ENCODE measurements at places on chromosomes 7 and 10.

DNA sequence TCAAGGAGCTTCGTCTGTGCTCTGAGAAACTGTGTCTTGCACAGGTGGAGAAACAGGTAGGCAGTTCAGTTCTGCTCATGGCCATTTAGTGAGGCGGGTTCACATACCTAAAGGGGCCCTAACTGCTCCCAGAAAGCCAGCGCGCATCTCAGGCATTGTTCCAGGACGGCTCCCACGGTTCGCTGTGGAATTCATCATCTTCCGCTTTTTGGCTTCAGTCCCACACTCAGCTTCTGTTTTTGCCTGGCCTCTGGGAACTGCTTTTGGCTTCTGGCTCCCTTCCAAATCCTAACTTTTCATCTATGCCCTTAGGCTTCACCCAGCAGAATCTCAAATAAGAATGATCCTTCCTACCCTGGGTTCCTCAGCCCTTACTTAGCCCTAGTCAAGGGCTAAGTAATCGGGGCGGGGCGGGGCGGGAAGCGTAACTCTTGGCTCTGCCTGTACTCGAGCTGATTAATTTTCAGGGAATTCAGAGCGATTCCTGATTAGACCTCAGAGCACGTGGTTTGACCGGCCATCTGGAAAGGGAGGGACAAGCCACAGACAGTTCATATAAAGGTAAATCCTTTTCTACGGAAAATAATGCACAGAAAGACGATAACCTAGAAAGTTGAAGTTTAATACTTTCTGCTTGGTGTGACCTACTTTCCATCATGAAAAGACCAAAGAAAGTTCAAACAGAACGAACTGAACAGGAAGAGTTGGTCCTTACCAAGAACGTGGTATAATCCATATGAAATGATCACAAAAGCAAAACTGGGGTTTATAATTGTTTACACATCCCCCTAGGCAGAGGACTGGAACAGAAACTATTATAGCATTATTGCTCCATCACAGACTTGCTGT is 105.7 kb downstream of the ST8SIA6 start:
- no peak for DNase-seq

DNA sequence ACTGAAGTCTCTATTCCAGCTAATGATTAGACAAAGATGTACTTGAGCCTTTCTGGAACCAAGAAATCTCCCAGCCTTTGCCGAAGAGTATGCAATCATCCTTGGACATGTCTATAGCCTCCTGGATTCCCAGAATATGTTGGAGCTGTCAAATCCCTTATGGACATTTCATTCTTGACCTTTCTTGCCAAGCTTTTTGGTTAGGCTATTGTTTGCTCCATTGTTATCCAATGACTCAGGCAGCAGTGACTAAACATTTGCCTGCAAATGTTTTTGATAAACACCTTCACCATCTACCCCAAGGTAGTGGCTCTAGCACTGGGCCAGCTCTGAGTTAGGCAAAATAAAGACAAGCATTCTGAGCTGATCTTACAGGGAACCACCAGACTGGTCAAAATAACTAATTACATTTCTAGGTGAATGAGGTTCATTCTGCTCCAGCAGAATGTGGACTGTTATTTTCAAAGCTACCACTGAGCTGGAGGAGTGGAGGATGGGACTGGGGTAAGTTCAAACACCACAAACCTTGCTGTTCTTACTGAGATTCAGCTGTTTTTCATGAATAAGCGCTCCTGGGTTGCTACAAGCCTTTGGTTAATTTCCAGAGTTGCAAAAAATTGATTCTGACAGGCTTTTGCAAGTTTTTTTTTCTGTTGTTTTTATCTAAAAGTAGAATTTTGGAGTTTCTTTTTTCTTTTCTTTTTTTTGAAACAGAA is 81.0 kb downstream of the TMEM270 start:
- DNase-seq, result no peak

DNA sequence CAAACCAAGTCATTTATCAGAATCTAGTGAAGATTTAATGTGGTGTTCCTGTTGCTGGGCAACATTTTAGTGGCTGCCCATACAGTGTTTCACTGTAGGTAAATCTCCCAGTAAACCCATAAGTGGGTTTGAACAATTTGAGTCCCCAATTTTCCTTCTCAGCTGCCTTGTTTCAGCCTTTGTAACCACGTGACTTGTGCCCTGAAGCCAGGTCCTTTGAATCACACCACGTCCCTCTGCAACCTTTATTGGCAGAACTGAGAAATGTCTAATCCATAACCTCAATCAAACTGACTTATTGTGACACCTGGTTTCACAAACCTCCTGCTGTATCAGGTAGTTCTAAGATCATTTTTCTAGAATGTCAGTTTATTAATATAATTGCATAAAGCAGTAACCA is 30.1 kb downstream of the SND1 start:
- no peak for DNase-seq

- no peak for DNase-seq
Observed at GRCh38 chr7:69708857-69709256, 110.6 kb downstream of the AUTS2 start.

DNA sequence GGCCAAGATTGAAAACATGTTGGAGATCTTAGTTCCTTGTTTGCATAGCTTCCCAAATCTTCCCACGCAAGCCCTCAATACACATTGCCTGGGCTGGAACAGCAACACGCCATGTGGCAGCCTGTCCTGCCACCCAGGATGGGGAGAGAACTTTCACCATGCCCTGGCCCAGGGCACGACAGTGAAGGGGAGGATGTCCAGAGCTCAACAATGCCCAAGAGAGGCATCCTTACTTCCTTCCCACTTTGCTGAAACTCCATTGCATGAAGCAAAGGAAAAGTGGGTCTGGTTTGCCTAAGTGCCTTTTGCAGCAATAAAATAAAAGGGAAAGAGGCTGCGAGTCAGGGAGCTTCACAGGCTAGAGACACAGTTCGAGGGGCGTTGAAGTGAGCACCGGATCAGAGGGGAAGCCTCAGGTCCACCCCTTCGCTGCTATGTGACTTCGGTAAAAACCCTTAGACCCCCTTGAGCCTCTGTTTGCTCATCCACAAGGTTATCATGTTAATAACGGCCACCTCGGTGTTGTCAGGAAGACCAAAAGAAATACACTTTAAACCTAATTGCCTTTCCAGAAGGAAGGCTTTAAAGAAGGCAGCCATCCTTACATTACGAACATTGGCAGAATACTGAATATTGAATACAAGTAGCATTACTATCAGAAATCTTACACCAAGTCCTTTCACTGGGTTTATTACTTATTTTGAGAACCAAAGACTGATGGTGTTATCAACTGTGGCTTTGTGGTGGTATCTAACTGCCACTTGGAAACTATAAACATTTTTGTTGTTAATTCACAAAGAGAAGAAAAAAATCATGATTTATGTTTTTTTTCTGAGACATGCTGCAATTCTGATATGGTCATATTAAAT is 133.3 kb downstream of the ICA1 start:
- DNase-seq, result no peak

DNA sequence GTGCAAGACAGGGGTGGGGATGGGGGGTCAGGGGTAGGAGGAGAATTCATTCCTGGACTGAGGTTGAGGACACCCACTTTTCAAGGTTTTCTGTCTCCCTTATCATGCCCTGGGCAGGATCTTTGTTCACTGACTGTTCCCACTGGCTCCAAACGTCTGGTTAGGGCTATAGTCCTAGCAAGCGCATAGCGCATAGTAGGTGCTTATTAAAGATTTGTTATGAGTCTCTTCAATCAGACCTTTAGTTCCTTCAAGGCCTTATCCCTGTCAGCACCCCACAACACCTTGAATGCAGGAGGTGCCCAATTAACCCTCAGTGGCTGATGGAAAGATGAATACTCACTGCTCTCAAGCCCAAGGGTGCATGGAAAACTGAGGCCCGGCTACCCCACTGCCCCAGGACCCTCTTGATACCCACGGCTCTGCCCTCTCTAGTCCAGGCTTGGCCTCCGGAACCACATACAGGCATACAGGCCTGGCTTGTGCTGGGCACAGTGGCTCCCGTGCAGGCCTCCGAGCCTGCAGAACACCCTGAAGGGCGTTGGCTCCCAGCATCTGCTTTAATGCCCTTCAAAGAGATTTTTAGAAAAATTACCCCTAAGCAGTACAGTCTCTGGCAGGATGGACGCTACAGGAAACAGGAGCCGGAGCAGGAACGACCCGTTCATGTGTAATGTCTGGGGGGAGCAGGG is 177.7 kb downstream of the SH3PXD2A start:
- no peak for DNase-seq

GRCh38 chr10:21161647-21162046 is 264.5 kb upstream of the NEBL start:
- DNase-seq, result no peak

GRCh38 chr10:71581376-71581775 is 138.2 kb downstream of the C10orf105 start:
- DNase-seq, result no peak

DNA sequence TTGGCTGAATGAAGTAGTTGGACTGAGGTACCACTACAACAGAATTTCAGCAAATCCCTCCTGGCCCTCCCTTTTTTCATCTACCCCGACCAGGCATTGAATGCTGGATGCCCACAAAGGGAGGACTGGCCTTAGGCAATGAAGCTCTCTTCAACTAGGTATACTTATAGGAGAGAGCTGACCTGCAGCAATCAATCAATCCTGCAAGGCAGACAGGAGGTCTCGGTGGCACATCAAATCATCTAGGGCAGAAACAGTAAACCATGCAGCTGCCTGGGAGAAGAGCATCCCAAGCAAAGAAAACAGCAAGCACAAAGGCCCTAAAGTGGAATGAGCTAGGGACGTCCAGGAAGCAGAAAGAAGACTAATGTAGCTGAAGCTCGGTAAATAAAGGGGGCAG is 2.4 kb upstream of the ABRAXAS2 start:
- no peak for DNase-seq

GRCh38 chr10:123614888-123615287 is 51.3 kb upstream of the GPR26 start:
- DNase-seq, result peak; percentile 42

- no peak for DNase-seq
Observed at GRCh38 chr7:117645481-117646165, 165.8 kb downstream of the CFTR start.

All from T-helper 1 cell (primary cell).